Midbrain (tissue), 1 donor: ENCODE measurements at places on chromosomes 13 and 19.

DNA sequence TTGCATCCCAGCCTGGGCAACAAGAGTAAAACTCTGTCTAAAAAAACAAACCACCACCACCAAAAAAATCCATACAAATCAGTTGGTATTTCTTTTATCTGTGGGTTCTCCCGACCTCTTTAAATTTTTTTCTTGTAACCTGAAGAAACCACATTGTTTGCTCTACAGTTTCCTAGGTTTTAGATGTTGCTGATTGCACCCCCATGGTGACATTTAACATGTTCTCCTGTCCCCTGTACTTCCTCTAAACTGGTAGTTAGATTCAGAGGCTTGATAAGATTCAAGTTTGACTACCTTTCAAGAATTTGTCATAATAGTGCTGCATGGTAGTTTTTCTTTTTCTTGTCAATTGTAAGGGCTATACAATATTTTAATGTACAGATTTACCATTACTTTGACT is 24.0 kb downstream of the ALG5 start:
- DNase-seq = no peak

DNA sequence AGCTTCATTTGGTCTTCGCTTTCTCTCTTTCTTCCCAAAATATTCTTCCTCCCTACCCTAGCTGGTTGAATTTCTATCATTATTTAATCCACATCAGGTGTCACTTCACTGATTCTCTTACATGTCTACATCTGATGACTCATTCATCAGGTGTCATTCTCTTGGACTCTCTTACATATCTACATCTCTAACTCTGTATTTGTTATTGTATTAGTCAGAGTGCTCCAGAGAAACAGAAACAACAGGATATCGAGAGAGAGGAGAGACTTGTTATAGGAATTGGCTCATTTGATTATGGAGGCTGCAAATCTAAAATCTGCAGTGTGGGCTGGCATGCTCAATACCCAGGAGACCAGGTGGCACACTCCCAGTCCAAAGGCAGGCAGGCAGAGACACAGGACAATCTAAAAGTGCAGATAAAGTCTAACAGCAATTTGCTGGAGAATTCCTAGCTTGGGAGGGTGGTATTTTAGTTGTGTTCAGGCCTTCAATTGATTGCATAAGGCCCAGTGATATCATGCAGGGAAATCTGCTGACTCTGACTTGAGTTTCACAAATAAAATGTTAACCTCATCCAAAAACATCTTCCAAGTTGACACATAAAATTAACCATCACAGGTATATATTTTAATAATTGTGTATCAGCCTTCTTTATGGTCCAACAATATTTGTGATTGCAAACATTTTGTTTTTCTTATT is 541.4 kb upstream of the SLITRK5 start:
- no peak for DNase-seq

- no peak for DNase-seq
Measured at GRCh38 chr19:17266589-17266974, 661 bp upstream of the BABAM1 start.

DNA sequence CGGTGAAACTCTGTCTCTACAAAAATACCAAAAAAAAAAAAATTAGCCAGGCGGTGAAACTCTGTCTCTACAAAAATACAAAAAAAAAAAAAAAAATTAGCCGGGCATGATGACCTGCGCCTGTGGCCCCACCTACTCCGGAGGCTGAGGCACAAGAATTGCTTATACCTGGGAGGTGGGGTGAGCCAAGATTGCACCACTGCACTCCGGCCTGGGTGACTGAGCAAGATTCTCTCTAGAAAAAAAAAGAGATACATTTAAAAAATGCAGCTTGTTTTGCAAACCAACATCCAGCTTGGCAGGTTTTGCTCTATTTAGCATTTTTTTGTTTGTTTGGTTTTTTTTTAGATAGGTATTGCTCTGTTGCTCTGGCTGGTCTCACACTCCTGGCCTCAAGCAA is 6.7 kb upstream of the PGPEP1 start:
- no peak for DNase-seq

DNA sequence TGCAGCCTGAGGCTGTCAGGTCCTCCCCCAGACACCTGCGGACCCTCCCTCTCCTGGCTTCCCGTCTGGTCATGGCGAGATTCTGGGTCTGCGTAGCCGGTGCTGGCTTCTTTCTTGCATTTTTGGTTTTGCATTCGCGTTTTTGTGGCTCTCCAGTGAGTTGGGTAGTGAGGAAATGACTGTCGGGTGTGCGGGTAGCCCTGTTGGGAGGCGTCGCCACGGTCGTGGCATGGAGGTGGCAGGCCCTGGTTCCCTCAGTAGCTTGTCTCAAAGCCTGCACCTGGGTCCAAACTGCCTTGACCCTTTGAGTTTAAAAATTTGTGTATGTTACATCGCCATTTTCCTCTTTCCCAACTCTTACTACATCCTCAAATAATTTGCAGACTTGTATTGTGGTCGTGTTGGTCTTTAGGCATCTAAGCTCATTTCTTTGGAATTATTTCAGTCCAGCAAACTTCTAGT is 344 bp downstream of the NHLRC3 start:
- DNase-seq = no peak

DNA sequence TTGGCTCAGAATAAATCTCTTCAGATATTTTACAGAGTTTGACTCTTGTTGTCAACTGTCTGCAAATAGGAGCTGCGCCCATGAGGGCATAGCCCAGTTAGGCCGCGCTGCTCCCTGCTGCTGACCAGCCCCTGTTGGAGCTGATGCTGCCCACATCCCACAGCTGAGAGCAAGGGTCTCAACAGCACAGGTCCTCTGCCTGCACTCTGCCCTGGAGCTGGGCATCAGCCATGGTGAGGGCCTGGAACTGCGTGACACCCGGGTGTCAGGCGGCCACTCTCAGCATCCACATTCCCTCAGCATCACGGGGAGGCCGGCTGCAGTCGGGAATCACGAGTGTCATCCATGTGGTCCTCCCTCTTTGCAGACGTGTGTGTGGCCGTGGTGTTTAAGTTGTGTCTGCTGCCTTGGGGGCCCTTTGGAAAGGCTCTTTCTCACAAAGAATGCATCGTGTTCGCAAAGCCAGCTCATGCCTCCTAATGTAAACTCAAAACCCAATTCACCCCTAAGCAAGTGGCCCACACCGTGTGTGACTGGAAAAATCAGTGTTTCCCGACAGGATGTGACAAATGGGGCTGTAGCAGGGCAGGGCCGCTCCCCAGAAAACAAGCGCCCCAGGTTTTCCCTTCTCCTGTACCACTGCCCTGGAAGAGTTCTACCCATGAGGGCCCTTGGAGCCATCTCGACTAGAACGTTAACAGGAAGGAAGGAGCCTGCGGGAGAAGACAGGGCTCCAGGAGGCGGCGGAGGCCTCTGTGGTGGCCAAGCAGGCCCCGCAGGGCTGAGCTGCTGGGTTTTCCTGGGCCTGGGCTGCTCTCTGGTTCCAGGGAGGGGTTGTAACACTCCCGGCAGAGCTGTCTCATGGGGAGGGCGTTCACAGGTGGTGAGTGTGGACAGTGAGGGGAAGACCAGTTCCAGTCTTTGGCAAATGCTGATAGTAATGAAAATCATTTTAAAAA is 20.3 kb downstream of the ATP11A start:
- no peak for DNase-seq

DNA sequence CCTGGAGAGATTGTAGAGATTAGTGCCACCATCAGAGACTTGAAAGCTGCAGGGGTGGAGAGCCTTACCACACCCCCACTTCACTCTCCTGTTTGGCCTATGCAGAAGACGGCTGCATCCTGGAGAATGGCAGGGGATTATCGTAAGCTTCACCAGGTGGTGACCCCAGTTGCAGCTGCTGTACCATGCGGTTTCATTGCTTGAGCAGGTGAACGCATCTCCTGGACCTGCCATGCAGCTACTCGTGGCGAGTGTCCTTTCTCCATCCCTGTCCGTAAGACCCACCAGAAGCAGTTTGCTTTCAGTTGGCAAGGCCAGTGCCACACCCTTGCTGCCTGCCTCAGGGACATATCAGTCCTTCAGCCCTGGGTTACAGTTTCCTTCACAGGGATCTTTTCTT is 21.2 kb downstream of the PPP5C start:
- DNase-seq = no peak

GRCh38 chr19:392375-392970 is 16.5 kb downstream of the C2CD4C start:
- DNase-seq = no peak

GRCh38 chr19:3531716-3532115 is 7.3 kb upstream of the TEKTIP1 start:
- no peak for DNase-seq

- no peak for DNase-seq
Measured at GRCh38 chr13:27952876-27953675, 16.0 kb downstream of the CDX2 start.
